ENCODE measurements at places on chromosomes 6 and 20. TPM values are rescaled to one million over a fixed set of nuclear protein-coding genes. Genes with fewer than 3 reads are reported as not detected.

The CNKSR3 gene
- 7.7 TPM for total RNA-seq

The PXDC1 gene
- total RNA-seq, result 149 TPM

The PSMB8 gene
- total RNA-seq, result 69.7 TPM

The ATP9A gene
- 39.4 TPM for total RNA-seq

The RBM24 gene
- 1.7 TPM for total RNA-seq

The GRIK2 gene
- total RNA-seq, result 1.5 TPM

The KCNQ5 gene
- 0.49 TPM for total RNA-seq

The SPDEF gene
- under 0.01 TPM for total RNA-seq

The PRR18 gene
- total RNA-seq, result not detected

The ENPP5 gene
- 0.65 TPM for total RNA-seq

The SLC16A10 gene
- total RNA-seq, result 0.81 TPM

The SYCP2 gene
- total RNA-seq, result 1.6 TPM

The PLEKHG1 gene
- 0.81 TPM for total RNA-seq

The RPN2 gene
- 210 TPM for total RNA-seq

The CFAP61 gene
- total RNA-seq, result 0.12 TPM

The NECAB3 gene
- 22.5 TPM for total RNA-seq

The KLHDC3 gene
- total RNA-seq, result 111 TPM

The MUC21 gene
- not detected for total RNA-seq

The NHSL1 gene
- 18.5 TPM for total RNA-seq

The RPP21 gene
- 22.2 TPM for total RNA-seq

The GABRR1 gene
- not detected for total RNA-seq

The PI16 gene
- 0.16 TPM for total RNA-seq

The CLDN20 gene
- not detected for total RNA-seq

The RAET1L gene
- not detected for total RNA-seq

The HIVEP1 gene
- total RNA-seq, result 26.9 TPM

The SEMG1 gene
- not detected for total RNA-seq

All from hair follicle dermal papilla cell (primary cell).